IPS DF 6.9 (cell line): ENCODE measurements at places on chromosomes 3 and 15.

DNA sequence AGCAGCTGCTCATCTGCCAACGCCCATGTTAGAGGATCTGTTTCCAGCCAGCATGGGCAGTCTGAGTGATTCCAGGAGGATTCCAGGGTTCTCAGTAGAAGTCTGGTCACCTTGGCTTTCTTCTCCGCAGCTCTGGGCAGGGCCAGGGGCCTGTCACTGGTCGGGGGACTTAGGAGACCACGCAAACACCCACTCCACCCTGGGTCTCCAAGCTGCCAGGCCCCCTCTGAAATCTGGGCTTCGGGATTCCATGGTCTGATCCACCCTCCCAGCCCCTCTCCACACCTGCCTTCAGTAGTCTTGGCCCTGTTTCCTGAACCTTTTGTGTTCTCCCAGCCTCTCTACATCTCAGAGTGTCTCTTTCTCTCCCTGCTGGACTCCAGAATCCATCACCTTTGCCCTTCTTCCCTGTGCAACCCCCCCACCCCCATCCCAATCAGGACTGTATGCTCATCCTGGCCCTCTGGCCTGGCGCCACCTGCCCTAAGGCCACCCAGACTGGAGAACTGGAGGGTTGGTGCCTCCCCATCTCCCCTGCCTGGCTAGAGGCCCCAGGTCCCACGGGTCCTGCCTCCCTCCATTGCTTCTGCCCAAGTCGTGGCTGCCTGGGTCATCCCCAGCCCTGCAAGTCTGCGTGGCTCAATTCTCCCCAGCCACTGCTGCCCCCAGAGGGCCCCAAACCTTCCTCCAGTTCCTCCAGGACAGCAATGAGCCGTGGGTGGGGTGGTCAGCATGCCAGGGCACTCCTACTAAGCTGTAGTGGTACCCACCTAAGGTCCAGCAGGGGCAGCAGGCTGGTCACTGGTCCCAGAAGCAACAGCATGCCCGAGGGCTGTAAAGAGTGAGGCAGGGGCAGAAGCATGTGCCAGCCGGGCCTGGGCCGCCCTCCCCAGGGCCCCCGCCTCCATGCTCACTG lies 102.8 kb downstream of the TBC1D2B start:
- DNase-seq: no peak

DNA sequence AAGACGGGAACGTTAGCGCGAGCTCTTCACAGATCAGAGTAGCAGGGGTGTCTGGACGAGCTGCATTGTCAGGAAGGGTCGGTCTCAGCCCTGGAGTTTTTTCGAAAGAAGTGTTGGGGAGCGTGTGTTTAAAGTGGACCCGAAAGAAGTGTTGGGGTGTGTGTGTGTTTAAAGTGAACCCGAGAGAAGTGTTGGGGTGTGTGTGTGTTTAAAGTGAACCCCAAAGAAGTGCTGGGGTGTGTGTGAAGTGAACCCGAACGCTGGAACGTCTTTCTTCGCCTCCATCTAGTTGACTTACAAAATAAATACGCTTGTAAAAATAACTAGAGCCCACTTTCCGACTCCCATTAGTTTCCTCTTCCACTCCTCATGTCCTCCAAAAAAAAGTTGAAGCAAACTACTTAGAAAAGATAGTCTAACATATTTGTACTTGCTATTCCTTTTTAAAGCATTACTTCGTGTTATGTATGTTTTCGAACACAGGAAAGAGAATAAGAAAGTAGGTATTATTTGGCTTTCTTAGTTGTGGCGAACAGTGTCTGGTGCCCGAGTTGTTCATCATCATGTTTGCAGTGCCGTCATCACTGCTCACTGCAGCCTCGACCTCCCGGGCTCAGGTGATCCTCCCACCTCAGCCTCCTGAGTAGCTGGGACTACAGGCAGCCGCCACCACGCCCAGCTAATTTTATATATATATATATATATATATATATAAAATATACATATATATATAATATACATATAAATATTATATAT lies 1.0 kb downstream of the LRCH3 start:
- no peak for DNase-seq

DNA sequence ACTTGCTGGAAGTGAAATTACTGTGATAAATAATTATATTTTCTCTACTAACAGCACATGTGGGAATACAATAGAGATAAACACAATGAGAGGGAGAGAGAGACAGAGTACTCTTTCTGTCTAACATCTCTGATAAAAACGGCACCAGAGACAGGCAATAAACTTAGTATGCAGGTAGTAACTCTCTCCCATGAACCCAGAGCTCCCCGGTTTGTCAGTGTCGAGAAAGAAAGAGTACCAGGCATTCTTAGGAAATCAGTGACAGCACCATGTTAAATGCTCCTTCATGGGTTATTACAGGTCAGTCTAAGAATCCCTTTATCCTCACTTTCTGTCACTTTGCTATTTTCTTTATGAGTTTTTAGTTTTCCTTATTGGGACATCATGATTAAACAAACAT lies 110.7 kb upstream of the EPHA3 start:
- no peak for DNase-seq

DNA sequence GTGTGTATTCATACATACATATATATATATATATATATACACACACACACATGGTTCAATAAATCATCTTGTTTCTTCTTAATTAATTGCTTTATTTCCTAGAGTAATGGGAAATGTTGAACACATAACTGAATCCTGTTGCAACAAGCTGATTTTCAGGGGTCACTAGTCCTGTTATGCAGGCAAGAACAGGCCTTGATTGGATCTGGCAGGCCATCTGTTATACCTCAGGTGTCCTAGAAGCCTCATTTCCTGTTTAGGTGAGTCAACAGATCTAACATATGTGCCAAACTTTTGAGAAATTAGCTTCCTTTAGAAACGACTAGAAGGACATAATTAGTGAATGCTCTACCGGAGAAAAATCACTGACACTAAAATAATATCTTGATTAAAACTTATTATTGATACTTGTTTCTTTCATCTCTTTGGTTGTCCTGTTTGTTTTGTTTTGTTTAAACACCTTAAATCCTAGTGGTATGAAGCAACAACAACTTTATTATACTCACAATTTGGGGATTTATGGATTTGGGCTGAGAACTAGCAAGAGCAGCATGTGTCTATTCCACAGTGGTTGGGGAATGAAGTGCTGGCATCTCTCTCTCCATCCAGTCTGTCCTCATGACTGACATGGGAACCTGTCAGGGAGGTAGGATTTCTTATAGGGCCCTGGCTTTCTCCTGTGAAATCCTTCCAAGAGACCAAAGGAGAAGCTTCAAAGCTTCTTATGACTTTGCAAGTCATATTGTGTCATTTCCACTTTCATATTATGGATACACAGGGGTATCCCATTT lies 552.6 kb downstream of the NSUN3 start:
- DNase-seq: no peak

GRCh38 chr3:4979428-4980228 lies at the start of gene BHLHE40:
TSS of gene BHLHE40 (plus strand) at chr3:4979437. CDS start at chr3:4979719, 282 bp downstream.
- no peak for DNase-seq

- no peak for DNase-seq
These were observed 19.6 kb upstream of the CSPG4 start for GRCh38 chr15:75732177-75732808.

- DNase-seq: no peak
These were observed 46.2 kb downstream of the CCDC12 start for GRCh38 chr3:46930166-46930944.

GRCh38 chr3:17982211-17982880 lies 239.9 kb upstream of the TBC1D5 start:
- DNase-seq: no peak

- DNase-seq: no peak
These were observed 36.7 kb downstream of the SRP14 start for GRCh38 chr15:40002295-40002694.

DNA sequence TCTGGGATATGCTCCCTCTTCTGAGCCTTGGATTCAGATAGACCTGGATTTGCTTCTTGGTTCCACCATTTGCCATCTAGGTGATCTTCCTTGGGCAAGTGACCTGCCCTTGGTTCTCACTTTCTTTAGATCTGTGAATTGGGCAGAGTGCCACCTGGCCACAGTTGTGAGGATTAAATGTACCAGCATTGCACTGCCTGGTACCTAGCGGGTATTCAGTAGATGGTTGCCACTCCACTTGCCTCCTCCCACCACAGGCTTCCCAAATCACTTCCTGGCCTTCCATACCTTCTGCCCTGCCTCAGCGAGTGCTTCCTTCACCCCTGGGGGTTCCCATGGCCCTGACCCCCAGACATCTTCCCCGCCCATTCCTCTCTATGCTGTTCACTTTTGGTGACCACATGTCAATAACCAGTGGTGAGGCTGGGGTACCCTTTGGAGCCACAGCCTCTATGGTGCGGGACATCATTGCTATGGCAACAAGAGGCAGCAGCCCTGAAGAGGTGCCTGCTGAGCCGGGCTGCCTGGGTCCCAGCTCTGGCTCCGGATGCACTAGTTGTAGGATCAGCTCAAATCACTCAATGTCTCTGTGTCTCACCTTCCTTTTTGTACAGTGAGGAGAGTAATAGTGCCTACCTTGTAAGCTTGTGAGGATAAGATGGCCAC lies 40.5 kb downstream of the CMTM7 start:
- DNase-seq: no peak
